ENCODE measurements at places on chromosomes 1 and 21.

- DNase-seq, result no peak
Observed at GRCh38 chr1:66197785-66198184, 336.2 kb upstream of the SGIP1 start.

DNA sequence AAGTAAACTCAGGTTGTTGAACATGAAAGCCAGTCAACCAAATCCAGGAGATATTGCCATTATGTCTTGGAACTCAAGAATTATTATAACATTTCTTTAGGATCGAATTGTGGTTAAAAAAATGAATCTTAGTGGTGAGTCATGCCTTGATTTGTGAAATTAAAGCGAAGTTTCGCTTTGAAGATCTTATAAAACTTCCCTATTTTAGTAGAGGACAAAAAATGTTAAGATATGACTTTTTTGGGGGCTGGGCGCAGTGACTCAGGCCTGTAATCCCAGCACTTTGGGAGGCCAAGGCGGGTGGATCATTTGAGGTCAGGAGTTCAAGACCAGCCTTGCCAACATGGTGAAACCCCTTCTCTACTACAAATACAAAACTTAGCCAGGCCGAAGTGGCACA, 39.5 kb upstream of the PTBP2 start:
- no peak for DNase-seq

DNA sequence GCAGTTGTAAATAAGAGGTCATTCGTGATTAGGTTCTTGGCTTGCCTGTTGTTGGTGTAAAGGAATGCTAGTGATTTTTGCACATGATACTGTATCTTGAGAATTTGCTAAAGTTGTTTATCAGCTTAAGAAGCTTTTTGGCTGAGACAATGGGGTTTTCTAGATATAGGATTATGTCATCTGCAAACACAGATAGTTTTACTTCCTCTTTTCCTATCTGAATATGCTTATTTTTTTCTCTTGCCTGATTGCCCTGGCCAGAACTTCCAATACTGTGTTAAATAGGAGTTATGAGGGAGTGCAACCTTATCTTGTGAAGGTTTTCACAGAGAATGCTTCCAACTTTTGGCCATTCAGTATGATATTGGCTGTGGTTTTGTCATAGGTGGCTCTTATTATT, 576.1 kb upstream of the RGS18 start:
- DNase-seq, result no peak

- no peak for DNase-seq
Observed at GRCh38 chr1:38331496-38332210, 285.1 kb upstream of the POU3F1 start.

DNA sequence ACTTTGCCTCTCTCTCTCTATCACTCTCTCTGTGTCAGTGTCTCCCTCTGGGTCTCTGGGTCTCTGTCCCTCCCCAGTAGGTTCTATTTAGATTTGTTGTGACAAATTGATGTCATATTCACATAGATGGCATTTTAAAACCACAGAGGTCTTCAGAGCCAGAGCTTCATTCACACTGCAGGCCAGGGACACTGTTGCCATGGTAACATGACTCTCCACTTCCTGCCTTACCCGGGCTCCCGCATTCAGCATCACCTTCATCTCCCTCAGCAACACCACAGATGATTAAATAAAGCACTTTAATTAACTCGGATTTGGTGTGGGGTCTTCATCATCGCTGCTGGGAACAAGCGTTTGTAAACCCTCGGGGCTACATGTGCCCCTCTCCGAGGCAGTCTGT, 132.6 kb downstream of the ETS2 start:
- DNase-seq, result no peak

DNA sequence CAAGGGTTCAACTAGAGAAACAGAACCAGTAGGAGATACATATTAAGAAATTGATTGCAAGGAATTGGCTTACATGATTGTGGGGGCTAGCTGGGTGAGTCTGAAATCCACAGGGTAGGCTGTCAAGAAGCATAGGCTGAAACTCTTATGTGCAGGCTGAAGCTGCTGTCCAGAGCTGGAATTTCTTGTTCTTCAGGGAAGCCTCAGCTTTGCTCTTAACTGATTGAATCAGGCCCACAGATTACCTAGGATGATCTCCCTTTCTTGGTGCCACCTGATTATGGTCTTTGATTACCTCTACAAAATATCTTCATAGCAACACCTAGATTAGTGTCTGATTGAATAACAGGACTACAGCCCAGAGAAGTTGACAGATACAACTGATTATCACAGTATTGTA, 22.5 kb upstream of the FRRS1 start:
- DNase-seq, result no peak

DNA sequence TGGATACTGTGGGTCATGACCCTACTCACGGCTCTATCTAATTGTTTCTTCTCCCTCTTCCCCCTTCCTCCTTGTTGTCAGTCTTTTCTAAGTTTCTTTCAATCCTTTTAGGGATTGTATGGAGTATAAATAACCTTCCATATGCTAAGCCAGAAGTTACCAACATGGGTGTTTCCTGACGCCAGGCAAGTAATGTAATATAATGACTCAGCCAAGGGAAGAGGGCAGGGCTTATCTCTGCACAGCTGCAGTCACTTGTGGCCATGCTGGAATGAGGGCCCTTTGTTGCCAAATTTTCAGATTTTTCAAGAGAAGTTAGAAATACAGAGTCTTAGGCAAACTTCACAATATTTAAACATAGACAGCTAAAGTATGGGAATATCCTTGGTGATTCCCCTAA, 194.6 kb downstream of the ST6GALNAC3 start:
- DNase-seq, result no peak

All from CD4-positive, alpha-beta T cell treated with Interleukin-6 at 100 ng/mL for 8 hours (primary cell).